ENCODE measurements at places on chromosomes 16 and 17.

- DNase-seq = no peak
Measured at GRCh38 chr16:70638814-70639792, 7.3 kb upstream of the IL34 start.

DNA sequence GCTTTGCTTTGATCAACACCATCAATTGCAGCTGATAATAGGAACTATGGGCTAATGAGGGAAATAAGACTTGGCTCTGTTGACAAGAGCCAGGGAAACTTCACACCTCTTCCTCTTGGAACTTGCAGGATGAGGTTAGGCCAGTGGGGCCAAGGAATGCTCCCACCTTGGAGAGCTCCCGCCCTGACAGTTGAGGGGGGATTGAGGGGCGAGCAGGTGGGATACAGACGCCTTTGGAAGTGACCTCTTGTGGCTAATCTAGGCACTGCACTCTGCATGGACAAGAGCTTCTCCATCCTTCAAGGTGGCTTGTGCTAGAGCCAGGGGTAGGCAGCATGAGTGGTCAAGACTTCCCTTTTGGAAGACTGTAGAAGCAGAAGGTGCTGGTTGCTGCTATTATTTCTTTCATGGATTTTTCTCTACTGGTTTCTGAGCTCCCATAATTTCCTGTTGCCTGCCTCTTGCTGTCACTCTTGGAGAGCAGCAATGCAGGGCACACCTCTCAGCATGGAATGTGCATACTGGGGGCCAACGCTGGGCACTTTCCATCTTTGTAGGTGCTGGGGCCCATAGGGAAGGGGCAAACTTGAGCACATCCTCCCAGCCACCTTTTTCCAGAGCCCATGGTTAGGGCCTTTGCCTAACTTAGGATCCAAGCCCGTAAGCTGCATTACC lies 2.3 kb upstream of the PHF12 start:
- no peak for DNase-seq

DNA sequence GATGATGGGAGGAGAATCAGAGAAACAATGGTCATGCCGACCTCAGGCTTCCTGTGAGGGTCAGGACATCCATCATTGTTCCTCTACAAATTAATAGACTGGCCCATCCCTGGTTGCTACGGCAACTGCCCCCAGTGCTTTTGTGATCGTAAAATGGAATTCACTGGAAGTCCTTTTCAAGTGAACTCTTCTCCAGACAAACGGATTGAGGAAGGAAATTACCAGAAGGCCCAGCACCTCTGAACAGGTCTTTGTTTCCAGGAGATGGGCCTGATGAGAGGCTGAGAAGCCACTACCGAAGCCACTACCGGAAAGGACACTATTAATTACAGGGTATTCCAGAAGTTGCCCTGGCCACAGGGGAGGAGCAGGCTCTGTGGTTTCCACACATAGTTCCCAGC lies 126.0 kb downstream of the MGAT5B start:
- DNase-seq = no peak

DNA sequence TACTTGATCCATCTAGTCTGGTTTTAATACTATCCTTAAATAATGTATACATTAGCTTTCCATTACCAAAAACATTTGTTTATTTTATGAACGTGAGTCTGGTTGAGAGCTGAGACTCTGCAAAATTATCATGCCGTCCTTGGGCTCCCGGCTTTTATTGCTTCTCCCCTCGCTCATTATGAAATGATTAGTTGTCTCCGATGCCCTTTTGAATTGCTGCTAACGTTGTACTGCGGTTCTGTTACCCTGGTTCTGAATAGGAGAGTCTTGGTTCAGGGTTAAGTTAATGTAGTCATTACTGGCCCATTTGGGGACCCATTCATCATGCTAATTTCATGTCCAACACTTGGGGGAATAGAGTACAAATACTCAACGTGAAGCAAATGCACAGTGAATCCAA lies 12.8 kb downstream of the XYLT1 start:
- no peak for DNase-seq

DNA sequence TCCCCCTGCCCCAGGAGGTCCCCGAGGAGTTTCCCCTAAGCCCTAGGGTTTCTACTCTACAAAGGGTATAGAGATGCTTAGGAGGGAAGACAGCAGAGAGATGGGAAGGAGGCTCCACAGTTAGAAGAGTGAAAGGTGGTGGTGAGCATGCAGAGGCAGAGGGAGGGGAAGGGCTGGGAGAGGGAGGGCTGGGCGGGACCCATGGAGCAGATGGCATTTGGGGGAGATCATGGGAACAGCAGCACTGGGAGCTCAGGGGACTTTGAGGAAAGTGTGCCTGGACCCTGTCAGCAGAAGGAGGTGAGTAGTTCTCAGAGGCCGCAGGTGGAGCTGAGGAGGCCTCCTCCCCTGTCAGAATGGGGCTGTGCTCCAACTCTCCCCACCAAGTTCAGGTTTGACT lies 650 bp upstream of the OTOP3 start:
- no peak for DNase-seq

DNA sequence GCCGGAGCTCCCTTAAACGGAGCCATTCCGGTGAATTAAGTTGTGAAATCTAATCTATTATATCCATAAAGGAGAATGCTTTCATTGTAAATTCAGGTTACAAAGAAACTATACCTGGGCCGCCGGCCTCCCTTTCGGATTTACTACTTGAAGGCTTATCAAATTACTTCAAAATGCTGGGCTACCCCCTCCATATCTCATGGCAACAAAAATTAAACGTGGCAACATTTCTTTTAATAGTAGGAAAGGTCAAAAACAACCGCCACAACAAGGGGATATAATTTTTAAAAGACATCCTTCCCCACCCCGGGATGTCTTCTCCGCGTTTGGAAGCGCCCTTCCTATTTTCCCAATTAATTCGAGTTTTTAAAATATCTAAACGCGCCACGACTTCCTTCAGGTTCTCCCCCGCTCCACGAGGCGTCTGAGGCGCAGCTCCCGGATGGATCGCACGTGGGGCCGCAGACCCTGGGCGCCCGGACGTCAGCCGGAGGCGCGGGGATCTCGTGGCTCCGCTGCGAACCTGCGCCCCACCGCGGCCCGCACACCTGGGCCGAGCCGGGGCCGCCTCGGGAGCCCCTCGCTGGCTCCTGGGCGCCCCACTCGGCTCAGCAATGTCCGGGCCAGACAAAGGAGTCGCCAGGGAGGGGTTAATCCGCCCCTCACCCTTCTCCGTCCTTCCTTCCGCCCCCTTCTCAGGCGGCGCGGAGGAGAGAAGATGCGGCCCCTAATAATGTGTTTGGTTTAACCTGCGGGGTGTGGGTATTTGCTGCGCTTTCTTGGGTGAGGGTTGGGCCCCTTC lies 47.4 kb upstream of the SLC38A10 start:
- DNase-seq = no peak

DNA sequence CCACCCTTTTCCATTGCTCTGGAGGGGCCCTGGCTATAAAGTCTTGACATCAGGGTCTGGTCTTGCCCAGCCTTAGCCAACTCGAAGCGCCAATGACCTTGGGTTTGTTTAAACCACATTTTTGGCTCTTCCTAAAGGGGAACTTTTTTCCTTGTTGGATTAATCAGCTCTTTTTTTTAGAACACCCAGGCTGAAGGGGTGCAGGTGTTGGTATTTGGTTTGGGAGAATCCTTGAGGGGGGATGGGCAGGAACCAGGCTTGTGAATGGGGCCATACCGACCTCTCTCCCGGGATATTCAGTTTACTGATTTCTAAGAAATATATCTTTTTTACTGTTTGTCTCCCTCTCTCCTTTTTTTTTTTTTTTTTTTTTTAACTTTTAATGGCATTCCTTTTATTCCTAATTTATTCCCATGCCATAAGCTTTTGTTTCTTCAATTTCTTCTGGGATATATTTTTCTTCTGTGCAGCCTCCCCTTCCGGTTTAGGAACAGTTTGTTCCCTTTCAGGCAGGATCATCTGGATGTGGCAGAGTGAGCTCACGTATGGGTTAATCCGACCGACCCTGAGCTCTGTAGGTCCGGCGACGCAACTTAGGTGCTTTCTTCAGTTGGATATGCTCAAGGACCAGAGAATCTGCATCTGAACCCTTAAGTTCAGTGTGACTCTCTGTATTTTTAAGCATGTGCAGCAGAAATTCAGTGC lies 129.5 kb downstream of the ABCC6 start:
- DNase-seq = no peak

DNA sequence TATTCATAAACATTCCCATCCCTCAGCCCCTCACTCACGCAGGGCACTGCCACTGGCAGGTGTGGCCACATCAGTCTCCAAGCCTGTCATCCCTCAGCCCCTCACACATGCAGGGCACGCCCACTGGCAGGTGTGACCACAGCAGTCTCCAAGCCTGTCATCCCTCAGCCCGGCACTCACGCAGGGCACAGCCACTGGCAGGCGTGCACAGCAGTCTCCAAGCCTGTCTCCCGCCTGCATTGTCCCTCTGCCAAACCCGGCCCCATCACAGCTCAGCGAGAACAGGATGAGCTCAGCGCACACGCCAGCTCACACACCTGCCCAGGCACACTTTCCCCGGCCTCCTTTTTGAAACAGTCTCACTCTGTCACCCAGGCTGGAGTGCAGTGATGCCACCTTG lies 11.4 kb upstream of the KREMEN2 start:
- DNase-seq = no peak

DNA sequence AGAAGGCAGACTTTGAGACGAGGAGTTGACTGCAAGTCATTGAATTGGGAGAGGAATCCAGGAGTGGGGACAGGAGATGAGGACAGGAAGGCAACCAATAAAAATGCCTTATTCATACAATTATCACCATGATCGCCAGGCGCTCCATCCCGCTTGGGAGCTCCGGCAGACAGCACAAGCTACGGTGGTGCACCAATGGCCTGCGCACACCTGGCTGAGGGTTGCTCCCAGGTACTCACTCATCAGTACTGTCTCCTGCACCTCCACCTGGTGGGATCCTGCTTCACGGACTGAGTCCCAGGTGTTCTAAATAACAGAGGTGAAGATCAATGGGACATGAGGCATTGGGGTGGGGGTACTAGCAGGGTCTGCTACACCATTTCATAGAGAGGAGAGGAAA lies 160.0 kb upstream of the TNRC6C start:
- DNase-seq = no peak

DNA sequence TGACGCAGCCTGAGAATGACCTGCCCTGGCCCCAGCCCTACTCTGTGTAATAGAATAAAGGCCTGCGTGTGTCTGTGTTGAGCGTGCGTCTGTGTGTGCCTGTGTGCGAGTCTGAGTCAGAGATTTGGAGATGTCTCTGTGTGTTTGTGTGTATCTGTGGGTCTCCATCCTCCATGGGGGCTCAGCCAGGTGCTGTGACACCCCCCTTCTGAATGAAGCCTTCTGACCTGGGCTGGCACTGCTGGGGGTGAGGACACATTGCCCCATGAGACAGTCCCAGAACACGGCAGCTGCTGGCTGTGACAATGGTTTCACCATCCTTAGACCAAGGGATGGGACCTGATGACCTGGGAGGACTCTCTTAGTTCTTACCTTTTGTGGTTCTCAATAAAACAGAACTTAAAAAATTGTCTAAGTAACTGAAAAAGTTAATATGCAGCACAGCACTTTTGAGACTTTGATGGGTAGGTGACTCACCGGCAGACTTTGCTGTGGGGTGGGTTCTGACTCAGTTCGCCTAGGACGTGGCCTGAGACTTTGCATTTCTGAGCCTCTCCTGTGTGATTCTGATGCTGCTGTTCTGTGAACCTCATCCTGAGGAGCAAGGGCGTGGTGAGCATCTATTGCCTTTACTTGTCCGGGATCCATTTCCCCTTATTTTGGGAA lies 5.7 kb downstream of the LAT start:
- DNase-seq = no peak

DNA sequence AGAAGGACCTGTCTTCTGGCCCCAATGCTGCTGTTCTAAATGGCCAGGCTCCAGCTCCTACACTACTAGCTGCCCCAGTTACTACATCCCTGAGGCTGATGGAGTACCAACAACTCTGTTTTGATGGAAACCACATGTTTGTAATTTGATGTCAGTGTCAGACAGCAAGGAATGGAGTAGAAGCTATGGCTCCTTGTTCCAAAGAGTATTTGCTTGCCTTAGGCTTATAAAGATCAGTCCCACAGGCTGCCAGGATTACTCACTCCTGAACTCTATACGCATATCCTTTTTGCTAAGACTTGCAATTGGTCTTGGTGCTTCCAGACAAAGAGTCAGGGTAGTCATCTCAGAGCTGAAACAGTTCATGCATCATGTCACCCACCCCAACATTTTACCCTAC lies 139.6 kb downstream of the HS3ST3A1 start:
- DNase-seq = no peak

GRCh38 chr17:28247671-28248555 lies 71.1 kb upstream of the TMEM97 start:
- DNase-seq = no peak

DNA sequence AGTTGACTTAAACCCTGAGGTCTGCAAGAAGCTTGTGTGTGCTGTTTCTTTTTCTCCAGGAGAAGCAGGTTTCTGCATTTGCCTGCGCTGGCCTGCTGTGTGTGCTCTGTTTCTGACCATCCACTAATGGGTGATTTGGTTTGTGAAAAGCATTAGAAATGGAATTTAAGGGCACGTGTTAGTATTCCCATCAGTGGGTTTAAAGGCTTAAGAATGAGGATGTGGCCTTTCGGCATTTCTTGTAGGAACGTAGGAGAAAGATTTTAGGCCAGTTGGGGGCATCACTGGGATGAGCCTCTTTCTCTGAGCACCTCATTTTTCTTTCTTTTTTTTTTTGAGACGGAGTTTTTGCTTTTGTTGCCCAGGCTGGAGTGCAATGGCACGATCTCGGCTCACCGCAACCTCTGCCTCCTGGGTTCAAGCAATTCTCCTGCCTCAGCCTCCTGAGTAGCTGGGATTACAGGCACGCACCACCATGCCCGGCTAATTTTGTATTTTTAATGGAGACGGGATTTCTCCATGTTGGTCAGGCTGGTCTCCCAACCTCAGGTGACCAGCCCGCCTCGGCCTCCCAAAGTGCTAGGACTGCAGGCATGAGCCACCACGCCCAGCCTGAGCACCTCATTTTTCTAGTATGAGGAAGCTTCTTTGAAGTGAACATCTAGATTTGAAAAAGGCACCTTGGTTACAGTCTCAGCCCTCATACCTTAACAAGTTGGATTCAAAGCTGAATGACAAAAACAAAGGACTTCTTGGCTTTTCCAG lies 110.3 kb downstream of the BANP start:
- no peak for DNase-seq

- DNase-seq = no peak
Measured at GRCh38 chr17:61849674-61850073, 13.7 kb downstream of the BRIP1 start.

DNA sequence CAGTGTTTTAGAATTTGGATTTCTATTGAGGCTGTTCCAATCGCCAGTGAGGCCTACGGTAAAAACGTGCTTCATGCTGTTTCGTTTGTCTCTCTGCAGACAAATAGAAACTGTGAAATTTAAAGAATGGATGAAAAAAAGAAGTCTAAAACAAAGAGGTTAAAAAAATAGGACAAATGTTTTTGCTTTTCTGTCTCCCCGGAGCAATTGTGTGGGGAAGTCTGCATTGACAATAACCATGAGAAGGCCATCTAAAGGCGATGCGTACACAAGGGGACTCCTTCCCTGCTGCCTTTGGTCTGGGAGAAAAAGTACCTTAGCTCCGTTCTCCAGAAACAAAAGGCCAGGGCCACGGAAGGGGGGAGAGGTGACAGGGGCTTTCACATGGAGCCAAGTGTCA lies 4.6 kb upstream of the ZFHX3 start:
- DNase-seq = no peak
